ENCODE measurements at places on chromosomes 7 and 10.
A peak's percentile ranks its signal among the peaks of the same experiment; 100 is the strongest.

DNA sequence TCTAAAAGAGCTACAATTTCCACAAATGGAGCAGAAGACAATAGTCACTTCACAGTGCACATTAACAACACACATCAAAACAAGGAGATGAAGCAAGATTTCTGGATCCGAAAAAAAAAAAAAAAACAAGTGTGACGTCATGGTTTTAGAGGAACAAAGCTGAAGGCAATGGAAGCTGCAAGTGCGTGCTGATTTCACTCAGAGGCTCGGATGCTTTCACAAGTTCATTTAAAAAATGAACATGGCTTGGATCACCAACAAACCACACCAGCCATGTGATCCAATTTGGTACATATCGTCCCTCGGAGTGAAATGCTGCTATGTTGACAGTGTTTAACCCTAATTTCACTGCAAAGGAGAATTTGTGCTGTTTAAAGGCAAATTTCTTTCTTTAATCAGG is 337.0 kb upstream of the PRKCQ start:
- no peak overlapping the region for H3K27ac ChIP-seq
- DNase-seq = peak; percentile 9
- no peaks in the 10 kb centered on the region for H3K4me1 ChIP-seq
- no peaks in the 10 kb centered on the region for H3K36me3 ChIP-seq
- H3K4me3 ChIP-seq = no peak overlapping the region

GRCh38 chr7:130486954-130487436 is 4.9 kb upstream of the MEST start:
- H3K27ac ChIP-seq = no peak overlapping the region
- H3K4me1 ChIP-seq = no peaks in the 10 kb centered on the region
- peaks cover 6% of the 10 kb centered on the region for H3K27me3 ChIP-seq
- no peak for DNase-seq

GRCh38 chr7:138169441-138169851 is 93.2 kb downstream of the AKR1D1 start:
- H3K27ac ChIP-seq = no peak overlapping the region
- DNase-seq = no peak
- no peaks in the 10 kb centered on the region for H3K27me3 ChIP-seq
- no peaks in the 10 kb centered on the region for H3K4me1 ChIP-seq
- no peaks in the 10 kb centered on the region for H3K36me3 ChIP-seq

GRCh38 chr10:99170116-99170675 is 65.5 kb downstream of the HPSE2 start:
- no peak overlapping the region for H3K4me3 ChIP-seq
- no peaks in the 10 kb centered on the region for H3K4me1 ChIP-seq
- no peak overlapping the region for H3K27ac ChIP-seq

DNA sequence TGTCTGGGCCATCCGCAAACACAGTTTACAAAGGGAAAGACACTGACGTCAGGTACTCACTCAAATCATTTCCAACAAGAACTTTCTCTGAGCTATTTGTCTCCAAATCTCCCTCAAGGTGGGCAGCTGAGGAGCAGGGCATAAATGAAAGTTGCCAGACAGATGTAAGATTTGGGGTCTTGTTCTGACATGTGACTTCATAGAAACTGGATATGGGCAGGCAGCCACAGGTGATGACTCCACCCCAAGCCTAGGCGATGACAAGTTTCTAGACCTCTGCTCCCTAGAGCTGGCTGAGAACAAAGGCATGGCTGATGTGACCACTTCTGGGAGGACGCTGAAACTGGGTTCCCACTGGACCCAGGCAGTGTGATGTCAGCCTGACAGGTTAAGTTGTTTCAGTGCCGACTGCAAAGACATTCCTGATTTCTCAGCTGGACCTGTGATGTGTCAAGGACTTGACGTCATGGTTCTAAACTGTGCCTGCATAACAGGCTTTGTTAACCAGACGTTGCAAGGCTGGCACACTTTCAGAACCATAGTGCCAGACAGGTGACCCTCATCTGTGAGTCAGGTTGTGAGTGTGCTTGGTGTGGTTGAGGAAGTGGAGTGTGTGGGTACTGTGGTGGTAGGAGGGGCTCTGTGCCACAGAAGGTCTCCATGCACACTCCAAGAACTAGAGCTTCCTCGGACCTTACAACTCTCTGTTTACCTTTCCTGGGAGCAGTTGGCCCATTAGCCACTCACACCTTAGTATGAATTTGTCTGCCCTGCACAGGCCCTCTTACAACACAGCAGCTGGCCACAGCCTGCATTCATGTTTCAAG is 39.9 kb upstream of the EBF3 start:
- H3K27ac ChIP-seq = no peak overlapping the region
- H3K4me1 ChIP-seq = no peaks in the 10 kb centered on the region
- no peak overlapping the region for H3K4me3 ChIP-seq
- H3K27me3 ChIP-seq = peaks cover 22% of the 10 kb centered on the region

DNA sequence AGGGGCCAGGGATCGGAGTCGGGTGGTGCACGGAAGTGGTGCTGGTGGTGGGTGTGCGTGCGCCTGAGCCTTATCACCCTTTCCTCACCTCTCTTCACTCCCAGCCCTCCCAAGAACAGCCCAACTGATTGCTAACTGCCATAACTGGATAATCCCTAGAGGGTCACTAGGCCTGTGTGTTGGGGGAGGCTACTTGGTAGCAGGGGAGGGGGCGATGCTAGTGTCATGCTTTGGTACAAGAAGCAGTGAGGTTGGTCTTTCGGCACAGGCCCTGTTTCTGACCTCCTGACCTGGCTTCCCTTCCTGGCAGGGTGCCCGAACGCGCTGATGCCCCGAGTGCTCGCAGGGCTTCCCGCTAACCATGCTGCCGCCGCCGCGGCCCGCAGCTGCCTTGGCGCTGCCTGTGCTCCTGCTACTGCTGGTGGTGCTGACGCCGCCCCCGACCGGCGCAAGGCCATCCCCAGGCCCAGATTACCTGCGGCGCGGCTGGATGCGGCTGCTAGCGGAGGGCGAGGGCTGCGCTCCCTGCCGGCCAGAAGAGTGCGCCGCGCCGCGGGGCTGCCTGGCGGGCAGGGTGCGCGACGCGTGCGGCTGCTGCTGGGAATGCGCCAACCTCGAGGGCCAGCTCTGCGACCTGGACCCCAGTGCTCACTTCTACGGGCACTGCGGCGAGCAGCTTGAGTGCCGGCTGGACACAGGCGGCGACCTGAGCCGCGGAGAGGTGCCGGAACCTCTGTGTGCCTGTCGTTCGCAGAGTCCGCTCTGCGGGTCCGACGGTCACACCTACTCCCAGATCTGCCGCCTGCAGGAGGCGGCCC is 652 bp downstream of the KAZALD1 start:
- no peaks in the 10 kb centered on the region for H3K27me3 ChIP-seq
- no peaks in the 10 kb centered on the region for H3K36me3 ChIP-seq
- peak overlapping the region; percentile 95 for H3K27ac ChIP-seq
- peaks cover 24% of the 10 kb centered on the region for H3K4me1 ChIP-seq
- peak overlapping the region; percentile 97 for H3K4me3 ChIP-seq

- no peaks in the 10 kb centered on the region for H3K36me3 ChIP-seq
- peak overlapping the region; percentile 45 for H3K4me3 ChIP-seq
- peaks cover 53% of the 10 kb centered on the region for H3K4me1 ChIP-seq
- peak; percentile 91 for DNase-seq
- peak overlapping the region; percentile 89 for H3K27ac ChIP-seq
- no peaks in the 10 kb centered on the region for H3K27me3 ChIP-seq
Observed at GRCh38 chr7:2821842-2822507, 22.1 kb downstream of the GNA12 start.

DNA sequence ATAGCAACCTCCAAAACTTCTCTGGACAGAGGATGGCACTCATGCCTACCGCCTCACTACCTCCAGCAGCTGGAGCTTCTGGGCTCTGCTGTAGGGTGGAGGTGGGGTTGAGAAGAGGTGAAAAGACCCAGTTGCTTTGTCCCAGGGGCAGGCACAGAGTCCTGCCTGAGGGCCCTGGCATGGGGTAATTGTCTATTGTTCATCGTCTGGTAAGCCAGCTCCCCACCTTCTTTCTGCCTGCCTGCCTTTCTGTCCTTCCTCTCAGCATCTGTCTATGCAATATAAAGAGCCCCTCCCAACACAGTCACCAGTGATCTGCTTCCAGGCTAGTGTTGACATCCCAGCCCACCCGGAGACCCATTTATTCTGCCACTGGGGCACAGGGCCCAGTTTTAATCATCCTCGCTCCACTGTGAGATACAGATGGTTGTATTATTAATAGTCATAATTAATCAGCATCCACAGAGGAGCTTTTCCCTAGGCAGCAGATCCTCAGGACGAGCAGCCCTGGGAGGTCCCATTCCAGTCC is 39.0 kb downstream of the ZMIZ1 start:
- H3K27me3 ChIP-seq = no peaks in the 10 kb centered on the region
- peak overlapping the region; percentile 41 for H3K27ac ChIP-seq
- no peak overlapping the region for H3K4me3 ChIP-seq
- H3K36me3 ChIP-seq = no peaks in the 10 kb centered on the region
- peak; percentile 49 for DNase-seq

- H3K36me3 ChIP-seq = no peaks in the 10 kb centered on the region
- no peaks in the 10 kb centered on the region for H3K27me3 ChIP-seq
- no peak overlapping the region for H3K4me3 ChIP-seq
- H3K4me1 ChIP-seq = no peaks in the 10 kb centered on the region
- no peak for DNase-seq
- no peak overlapping the region for H3K27ac ChIP-seq
Observed at GRCh38 chr7:110157631-110158362, 933.1 kb upstream of the LRRN3 start.

- H3K4me3 ChIP-seq = no peak overlapping the region
- peaks cover 19% of the 10 kb centered on the region for H3K4me1 ChIP-seq
- H3K27ac ChIP-seq = no peak overlapping the region
- no peaks in the 10 kb centered on the region for H3K27me3 ChIP-seq
- no peak for DNase-seq
Observed at GRCh38 chr7:66348959-66349358, 143.8 kb downstream of the TPST1 start.

GRCh38 chr7:99392659-99393354 is 15.6 kb downstream of the PDAP1 start:
- H3K36me3 ChIP-seq = peaks cover 39% of the 10 kb centered on the region
- peak; percentile 57 for DNase-seq
- no peak overlapping the region for H3K27ac ChIP-seq
- 0 out of 2 replicates have a peak overlapping the region, but pooled peaks have one; percentile 31 for H3K4me3 ChIP-seq

DNA sequence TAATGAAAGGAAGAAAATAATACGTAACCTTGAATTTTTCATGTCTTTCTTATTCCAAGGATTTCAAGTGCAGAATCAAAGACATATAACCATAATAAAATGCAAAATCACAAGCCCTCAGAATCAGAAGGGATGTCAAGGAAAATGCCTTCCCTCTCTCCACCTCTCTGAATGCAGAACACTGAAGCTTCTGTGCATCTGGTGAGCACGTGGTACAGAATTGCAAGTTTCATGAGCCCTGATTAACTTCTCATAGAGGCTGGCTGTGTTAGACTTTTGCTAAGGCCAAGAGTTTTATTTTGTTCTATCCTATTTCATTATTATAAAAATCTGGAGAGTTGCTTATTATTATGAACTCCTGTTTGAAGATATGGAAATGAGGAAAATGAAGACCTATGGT is 533.7 kb upstream of the POM121L12 start:
- H3K27me3 ChIP-seq = no peaks in the 10 kb centered on the region
- H3K4me1 ChIP-seq = no peaks in the 10 kb centered on the region
- no peak overlapping the region for H3K27ac ChIP-seq
- no peak for DNase-seq
- H3K4me3 ChIP-seq = no peak overlapping the region

DNA sequence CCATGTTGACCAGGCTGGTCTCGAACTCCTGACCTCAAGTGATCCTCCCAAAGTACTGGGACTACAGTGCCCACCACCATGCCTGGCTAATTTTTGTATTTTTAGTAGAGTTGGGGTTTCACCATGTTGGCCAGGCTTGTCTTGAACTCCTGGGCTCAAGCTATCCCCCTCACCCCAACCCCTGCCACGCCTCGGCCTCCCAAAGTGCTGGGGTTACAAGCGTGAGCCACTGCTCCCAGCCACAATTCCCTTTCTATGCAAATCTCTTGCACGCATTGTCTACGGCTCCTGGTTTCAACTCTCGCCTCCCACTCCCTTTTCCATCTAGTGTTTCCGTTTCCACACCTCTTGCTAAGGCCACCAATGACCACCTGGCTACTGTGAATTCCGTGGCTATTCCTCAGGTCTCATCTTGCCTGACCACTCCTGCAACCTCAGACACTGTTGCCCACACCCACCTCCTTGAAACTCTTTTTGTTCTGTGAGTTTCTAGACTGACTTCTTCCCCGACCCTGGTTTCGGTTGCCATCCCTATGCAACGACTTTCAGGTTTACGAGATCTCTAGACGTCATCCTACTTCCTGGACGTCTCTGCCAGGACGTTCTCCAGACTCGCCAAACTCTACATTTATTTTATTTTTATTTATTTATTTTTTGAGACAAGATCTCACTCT is 3.4 kb downstream of the CLDN3 start:
- DNase-seq = no peak
- H3K4me3 ChIP-seq = no peak overlapping the region
- peaks cover 18% of the 10 kb centered on the region for H3K27me3 ChIP-seq
- no peaks in the 10 kb centered on the region for H3K4me1 ChIP-seq
- no peaks in the 10 kb centered on the region for H3K36me3 ChIP-seq
- no peak overlapping the region for H3K27ac ChIP-seq

DNA sequence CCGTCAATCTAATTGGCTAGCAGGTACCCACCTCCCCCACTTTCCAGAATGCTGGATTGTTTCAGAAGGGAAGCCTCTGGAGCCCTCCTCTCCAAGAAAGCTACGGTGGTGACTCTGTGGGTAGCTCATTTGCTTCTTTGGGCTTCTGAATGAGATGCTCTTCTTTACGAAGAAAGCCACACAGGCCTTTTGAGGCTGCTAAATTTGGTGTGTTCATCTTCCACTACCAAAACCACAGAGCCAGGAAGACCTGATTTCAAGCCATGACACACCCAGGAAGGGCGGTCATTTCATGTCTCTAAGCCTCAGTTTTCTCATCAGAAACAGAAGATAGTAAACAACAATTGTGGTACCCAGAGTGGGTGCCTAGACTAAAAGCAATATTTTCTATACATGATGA is 901.2 kb downstream of the KCNMA1 start:
- no peak overlapping the region for H3K4me3 ChIP-seq
- H3K4me1 ChIP-seq = peaks cover 11% of the 10 kb centered on the region
- H3K27me3 ChIP-seq = 0 out of 2 replicates have a peak, but pooled peaks cover 9% of the 10 kb centered on the region
- H3K36me3 ChIP-seq = no peaks in the 10 kb centered on the region

- no peak for DNase-seq
- no peaks in the 10 kb centered on the region for H3K4me1 ChIP-seq
- H3K27ac ChIP-seq = no peak overlapping the region
- H3K27me3 ChIP-seq = peaks cover 2% of the 10 kb centered on the region
Observed at GRCh38 chr10:43069579-43069978, 7.3 kb upstream of the RET start.

- DNase-seq = no peak
- no peak overlapping the region for H3K4me3 ChIP-seq
- no peaks in the 10 kb centered on the region for H3K27me3 ChIP-seq
Observed at GRCh38 chr7:18689551-18689950, 194.0 kb downstream of the HDAC9 start.

DNA sequence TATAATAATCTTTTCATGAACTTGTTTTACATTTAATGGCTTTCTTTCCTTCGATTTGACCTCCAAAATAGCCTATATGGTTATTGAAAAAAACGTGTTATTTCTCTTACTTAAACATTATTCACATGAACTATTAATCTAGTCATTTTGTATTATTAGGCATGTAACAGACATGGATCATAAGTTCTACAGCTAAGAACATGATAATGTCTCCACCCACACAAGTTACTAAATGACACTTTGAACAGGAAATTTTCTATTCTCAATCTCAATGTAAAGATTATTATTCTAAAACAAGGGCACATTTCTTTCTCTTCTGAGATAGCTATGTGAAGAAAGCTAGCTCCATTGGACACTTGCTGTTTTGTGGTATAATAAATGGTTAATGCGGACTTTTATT is 10.0 kb downstream of the LAMB4 start:
- H3K36me3 ChIP-seq = no peaks in the 10 kb centered on the region
- H3K4me1 ChIP-seq = no peaks in the 10 kb centered on the region
- H3K4me3 ChIP-seq = no peak overlapping the region
- no peaks in the 10 kb centered on the region for H3K27me3 ChIP-seq
- DNase-seq = no peak

Measured in GM23248 (cell line).